CD4-positive, alpha-beta T cell treated with Interleukin-2 at 100 ng/mL for 4 hours (primary cell): ENCODE measurements at places on chromosomes 13 and 19.
A peak's percentile ranks its signal among the peaks of the same experiment; 100 is the strongest.

DNA sequence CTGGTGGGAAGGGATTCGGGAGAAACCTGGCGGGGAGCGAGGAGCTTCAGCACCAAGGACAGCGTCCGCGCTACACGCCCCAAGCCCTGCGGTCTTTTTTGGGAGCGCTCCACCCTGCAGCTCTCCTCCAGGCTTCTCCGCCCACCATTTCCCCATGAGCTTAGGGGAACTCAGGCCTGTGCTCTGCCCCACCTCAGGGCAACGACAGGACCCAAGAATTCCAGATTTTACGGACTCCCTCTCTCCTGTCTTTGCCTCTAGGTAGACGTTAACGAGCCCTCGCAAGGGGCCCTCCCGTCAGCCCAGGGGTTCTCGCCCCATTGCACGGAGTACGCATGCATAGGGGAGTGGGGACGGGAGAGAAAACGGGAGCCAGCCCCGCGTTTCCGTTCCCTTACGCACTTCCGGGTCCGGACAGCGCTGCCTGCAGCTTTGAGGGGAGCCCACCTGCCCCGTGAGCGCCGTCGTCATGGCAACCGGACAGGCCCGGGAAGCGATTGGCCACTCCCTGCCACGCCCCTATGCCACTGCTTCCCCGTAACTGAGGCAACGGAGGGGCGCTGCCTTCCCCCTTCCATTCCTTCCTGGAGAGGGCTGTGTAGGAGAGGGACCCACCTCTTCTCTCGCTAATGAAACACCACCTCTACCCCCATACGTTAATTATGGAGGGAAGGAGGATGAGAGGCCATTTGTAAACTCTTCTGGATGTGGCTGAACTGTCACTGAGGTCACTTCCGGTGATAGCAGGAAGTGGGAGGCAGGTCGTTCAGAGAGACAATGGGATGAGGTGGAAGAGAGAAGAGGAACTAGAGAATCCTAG lies 20.8 kb downstream of the NOVA2 start:
- peak; percentile 38 for DNase-seq

GRCh38 chr13:25752957-25753551 lies 298.8 kb downstream of the SHISA2 start:
- DNase-seq, result no peak

GRCh38 chr13:29472332-29472961 lies 123.0 kb downstream of the SLC7A1 start:
- DNase-seq, result peak; percentile 43

DNA sequence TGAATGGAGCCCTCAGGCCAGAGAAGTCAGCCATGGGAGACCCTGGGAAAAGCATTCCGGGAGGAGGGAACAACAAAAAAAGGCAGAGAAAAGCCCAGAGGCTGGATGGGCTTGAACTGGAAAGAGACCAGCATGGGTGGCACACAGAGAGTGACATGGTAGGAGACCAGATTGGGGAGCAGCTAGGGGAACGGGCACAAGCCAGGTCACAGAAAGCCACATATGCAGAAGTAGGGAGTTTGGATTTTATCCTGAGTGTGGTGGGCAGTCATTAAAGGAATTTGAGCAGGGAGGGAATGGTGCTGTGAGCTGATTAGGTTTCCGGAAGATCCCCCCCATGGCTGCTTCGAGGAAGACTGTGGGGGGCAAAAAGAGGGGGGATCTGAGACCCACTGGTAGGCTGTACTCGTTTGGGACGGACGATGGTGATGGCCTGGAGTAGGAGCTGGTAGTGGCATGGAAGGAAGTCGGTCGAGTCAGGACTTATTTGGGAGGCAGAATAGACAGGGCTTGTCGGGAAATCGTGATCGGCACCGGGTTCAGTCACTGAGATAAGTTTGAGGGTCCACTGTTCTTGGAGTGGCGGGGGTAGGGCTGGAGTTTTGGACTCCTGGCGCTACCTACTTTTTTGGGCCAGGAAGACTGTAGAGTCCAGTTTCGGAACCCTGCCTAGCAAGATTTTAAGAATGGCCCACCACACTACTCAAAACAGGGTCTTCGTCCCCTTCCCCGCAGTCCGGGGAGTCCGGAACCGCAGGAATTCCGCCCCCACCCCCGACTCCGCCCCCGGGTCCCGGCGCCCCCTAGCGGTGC lies 949 bp downstream of the SERTAD1 start:
- no peak for DNase-seq

DNA sequence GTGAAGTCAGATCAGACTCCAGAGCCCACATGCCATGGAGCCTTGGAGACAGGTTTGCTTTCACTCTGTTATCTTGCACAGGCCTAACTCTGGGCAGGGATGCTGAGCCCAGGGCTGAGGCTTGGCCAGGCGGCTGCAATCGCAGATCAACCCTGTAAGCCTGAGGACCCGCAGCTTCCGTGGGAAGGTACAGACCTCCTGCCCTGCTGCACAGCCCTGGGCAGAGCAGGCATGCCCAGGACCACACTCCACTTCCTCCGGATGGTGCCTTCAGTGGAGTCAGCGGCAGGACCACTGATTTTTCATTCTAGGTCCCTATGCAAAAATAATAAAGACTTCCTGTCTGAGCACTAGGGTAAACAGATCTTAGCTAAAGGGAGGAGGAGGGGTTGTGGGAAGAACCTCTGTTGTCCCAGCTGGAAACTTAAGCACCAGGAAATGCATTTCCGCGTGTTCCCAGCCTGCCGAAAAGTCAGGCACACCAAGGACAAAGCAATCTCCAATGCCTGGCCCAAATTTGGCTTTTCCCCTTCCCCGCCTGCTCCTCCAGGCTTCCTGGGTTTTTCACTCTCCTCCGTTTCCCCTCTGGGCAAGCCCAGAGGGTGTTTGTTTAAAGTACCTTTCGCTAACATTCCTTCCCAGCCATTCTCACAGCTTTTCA lies 87.3 kb downstream of the KCTD15 start:
- DNase-seq, result no peak

DNA sequence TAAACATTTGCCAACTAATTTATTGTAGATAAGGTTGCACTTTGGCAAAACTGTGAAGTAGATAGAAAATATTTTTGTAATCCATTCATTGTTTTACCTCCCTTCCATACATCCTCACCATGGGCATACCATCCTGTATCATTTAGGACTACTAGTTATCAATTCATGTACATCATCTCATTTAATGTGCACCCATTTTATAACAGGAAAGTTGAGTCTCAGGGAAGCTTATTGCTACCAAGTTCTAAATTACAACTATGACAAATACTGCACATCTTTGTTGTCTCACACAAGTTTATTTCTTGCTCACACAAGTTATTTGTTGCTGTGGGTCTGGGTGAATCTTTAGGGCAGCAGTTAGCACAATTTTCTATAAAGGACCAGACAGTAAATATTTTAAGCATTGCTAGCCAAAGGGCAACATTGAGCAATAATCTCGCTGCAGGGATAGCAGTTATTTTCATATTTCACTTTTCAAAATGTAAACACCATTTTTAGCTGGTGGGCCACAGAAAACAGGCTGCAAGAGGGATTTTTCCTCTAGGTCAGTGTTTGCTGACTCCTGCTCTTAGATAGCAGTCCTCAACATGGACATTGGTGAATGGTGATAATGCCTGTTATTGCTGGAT lies 276.5 kb downstream of the GPC6 start:
- no peak for DNase-seq

GRCh38 chr13:112958127-112958989 lies 10.7 kb upstream of the MCF2L start:
- no peak for DNase-seq
